Astrocyte of the spinal cord (primary cell): ENCODE measurements at places on chromosomes 2 and 18.
A peak's percentile ranks its signal among the peaks of the same experiment; 100 is the strongest.

GRCh38 chr2:10926191-10926820 lies 14.6 kb downstream of the KCNF1 start:
- DNase-seq, result no peak

DNA sequence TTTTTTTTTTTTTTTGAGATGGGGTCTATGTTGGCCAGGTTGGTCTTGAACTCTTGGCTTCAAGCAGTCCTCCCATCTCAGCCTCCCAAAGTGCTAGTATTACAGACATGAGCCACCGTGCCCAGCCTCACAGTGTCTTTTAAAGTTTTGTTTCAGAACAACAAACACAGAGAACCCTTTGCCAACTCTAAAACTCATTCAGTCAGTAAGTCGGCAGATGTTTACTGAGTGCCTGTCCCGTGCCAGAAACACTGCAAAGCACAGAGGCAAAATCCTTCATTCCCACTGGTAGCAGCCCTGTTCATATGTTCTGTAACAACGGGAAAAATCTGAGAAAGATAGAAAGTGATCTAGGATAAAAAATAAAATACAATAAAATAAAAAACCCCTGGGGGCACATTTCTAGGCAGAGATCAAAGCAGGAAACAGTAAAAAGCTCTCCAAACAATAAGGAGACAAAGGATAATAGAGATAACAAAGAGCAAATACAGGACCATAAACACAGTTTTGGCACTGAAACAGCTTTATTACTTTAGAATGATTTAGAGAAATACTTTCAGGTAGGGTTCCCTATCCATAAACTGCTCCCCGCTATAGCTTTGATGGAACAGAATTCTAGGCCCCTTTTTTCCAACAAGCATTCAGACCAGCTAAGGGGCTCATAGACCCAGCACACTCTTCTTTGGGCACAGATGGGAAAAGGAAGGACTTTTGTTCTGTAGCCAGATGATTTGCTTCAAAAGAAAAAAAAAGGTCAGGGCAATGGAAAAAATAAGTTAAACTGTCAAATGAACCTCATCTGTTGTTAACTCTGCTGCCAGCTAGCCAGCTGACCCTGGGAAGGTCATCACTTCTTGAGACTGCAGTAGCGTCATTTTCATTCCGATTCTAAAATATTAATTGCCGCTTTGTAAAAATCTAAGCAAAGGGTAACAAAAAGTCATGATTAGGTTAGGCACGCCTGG lies 212.3 kb downstream of the CDH20 start:
- DNase-seq, result no peak

DNA sequence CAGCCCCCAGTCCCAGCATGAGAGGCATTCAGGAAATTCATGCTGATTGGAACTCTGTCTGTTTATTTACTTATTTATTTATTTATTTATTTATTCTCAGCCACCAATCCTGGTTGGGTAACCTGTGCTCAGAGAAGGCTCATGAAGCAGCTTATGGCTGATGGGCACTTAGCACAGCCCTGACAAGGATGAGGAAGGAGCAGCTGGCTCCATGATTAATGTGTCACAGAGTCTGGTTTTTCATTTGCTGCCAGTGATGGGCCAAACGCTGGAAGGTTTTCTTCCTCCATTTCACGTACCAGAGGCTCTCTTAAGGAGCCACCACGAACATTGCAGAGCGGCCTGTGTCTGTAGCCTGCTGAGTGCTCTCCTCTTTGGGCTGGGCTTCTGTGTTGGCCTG lies 28.3 kb upstream of the KCNS3 start:
- DNase-seq, result no peak

DNA sequence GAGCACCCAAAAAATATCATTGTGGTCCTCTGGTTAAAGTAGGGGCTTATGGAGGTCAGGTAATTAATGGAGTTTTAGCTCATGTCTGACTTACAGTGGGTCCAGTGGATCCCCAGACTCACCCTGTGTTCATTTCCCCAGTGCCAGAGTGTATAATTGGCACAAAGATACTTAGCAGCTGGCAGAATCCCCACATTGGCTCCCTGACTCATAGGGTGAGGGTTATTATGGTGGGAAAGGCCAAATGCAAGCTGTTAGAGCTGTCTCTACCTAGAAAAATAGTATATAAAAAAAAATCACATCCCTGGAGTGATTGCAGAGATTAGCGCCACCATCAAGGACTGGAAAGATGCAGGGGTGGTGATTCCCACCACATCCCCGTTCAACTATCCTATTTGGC lies 1067.6 kb upstream of the ACVR2A start:
- DNase-seq, result peak; percentile 5

GRCh38 chr2:140586379-140586778 lies 1544.4 kb downstream of the LRP1B start:
- DNase-seq, result no peak

GRCh38 chr2:152693033-152693432 lies 24.2 kb downstream of the PRPF40A start:
- DNase-seq, result no peak
